ENCODE measurements at places on chromosomes 11 and 22.
A peak's percentile ranks its signal among the peaks of the same experiment; 100 is the strongest.

DNA sequence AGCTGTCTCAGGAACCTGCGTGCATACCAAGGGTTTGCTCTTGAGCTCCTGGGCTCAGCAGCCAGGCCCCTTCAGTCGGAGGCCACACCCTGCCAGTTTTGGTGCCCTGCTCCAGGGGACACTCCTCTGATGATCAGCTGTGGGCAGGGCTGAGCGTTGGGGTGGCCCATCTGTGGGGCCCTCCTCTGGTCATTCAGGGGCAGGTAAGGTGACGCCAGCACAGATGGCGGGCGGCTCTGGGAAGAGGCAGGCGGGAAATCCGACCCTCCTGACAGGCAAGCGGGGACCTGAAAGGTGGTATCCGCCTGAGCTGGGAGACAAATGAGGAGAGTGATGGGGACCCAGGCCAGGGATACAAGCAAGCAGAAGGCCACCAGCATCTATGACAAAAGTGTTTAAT, 3.8 kb upstream of the MFNG start:
- DNase-seq, result no peak

DNA sequence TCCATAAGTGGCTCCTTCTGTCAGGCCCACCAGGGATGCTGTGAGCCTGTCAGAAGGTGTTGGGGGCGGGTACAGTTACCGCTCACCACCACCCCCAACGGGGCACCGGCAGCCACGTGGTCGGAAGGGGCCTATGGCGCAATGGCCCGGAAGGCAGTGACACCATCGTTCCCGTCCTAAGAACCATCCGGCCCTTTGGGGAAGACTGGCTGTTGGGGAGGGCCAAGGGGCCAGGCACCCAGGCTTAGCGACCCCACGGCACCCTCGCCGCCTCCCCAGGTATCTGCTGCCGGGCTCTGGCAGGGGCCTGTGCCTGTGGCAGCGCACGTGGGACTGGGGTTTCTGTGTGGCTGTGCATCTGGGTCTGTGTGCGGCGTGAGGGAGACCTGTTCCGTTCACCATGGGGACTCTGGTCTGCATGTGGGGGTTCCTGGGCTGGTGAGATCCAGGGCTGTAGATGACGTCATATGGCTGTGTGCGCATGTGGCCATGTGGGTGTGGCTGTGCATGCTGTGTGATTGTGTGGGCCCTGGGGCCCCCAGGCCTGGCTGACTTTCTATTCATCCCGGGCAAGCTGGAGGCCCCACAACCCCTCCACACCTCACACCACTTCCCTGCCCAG, 717 bp downstream of the OSM start:
- peak; percentile 73 for DNase-seq

- no peak for DNase-seq
These were observed 240.6 kb upstream of the PDGFD start for GRCh38 chr11:104404231-104405175.

DNA sequence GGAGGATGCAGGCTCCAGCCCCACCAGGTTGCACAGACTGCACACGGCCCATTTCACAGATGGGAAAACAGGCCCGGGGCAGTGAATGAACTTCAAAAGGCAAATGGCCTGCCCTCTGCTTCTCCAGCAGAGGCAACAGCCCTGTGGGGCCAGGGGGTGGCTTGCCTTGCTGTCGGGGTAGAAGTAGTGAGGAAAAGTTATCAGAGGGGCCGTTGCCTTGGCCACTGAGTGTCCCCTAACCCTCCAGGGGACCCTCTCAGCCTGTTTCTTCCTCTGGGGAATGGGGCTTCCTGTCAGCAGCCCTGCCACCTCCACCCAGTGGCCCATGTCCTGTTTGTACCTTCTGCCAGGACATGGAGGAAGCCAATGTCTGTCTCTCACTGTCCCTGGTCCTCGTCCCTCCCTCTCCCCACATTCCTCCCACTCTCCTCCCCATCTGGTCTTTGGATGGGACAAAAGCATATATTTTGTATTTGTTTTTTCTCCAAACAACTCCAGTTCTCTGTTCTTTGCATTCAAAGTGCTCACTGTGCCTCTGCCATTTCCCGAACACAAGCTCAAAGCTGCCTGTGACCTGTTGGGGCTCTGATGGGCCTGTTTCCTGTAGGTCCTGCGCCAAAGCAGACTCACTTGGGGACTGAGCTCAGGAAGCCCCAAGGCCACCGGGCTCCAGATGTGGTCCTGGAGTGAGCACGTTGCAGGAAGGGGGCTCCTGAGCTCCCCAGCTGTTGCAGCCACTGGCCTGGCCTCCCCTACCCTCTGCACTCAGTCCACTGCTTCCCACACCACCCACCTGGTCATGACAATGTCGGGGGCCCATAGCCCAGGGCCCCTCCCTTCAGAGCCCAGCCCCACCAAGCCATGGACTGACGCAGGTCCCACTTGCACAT, 9.5 kb downstream of the MAP4K2 start:
- no peak for DNase-seq

GRCh38 chr11:78359921-78360320, 57.7 kb downstream of the GAB2 start:
- DNase-seq, result no peak

DNA sequence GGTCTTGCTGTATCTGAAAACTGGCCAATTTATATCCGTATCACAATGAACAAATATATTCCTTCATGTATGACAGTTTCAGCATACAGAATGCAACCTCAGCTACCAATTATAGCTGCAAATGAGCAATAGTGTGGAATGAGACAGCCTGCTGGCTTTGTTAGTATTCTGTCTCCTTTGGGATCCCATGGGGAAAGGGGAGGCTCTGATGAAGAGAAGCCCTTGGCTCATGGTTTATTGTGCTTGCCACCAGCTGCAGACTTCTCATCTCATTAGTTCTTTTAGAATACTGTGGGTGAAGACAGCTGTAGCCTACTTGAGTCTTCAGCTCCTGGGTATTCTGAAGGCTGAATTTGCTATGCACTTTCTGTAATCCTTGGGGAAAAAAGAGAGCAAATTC, 42.4 kb downstream of the PITPNB start:
- DNase-seq, result no peak

DNA sequence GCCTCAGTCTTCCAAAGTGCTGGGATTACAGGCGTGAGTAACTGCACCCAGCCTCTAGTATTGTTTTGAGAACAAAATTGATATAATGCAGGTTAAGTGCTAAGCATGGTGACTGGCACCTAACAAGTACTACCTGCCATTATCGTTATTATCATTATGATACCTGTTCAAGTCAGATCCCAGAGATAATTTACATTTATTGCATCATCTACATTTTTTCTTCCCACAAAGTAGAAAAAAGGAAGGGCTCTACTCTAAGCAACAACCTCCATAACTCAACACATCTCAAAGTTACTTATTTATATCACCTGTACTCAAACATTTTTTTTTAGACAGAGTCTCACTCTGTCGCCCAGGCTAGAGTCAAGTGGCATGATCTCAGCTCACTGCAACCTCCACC, 42.1 kb downstream of the DCDC1 start:
- no peak for DNase-seq

- no peak for DNase-seq
These were observed 11.4 kb upstream of the CAT start for GRCh38 chr11:34427186-34427805.

Data from stimulated activated CD4-positive, alpha-beta T cell treated with anti-CD3 and anti-CD28 coated beads, Interleukin-15, amount 100 ng/mL, for 1 hour (primary cell).